GM12878 (cell line): ENCODE measurements at places on chromosomes 5 and 9.

- no peak overlapping the region for H3K27ac ChIP-seq
- H3K4me3 ChIP-seq: no peak overlapping the region
- H3K36me3 ChIP-seq: no peaks in the 10 kb centered on the region
- no peaks in the 10 kb centered on the region for H3K27me3 ChIP-seq
- H3K4me1 ChIP-seq: no peaks in the 10 kb centered on the region
Observed at GRCh38 chr5:71924980-71925379, 182.3 kb upstream of the MAP1B start.

DNA sequence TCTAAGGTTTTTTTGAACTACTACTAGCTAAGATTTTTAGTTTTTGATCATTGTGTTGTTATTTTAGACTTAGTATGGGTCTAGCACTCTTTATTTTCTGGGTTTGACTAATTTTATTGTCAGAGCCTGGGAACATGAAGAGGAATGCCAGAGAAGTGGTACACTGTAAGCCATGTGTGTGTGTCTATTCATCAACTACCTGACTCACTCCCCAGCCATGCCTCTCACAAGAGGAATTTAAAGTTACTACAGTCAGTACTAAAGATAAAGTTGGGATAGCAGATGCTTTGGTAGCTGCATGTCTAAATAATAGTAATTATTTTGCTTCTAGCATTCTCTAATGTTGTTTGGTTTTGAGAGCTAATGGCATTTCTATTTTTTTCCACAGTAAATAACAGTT is 264.8 kb downstream of the CSNK1G3 start:
- H3K27me3 ChIP-seq: no peaks in the 10 kb centered on the region
- H3K4me3 ChIP-seq: no peak overlapping the region
- H3K27ac ChIP-seq: no peak overlapping the region

GRCh38 chr5:166517976-166518375 is 1773.5 kb upstream of the WWC1 start:
- no peak for DNase-seq
- no peak overlapping the region for H3K27ac ChIP-seq
- no peaks in the 10 kb centered on the region for H3K36me3 ChIP-seq

DNA sequence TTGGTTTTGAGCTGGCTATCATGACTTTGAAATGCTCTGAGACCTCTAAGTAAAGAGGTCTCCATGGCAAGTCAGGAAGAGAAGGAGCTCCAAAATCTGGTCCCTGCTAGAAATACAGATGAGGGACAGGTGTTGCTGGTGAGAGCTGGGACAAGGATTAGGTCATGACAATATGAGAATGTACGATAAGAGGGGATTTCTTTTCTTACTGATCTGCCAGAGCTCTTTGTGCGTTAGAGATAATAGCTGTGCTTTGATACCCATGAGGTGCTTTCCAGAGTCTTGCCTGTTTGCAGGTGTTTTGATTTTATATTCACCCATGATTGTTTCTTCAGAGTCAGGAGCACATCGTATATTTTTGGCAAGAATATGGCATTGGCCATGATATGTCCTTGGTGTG is 56.5 kb downstream of the ANKRD33B start:
- H3K27ac ChIP-seq: peak overlapping the region; percentile 53
- peaks cover 26% of the 10 kb centered on the region; the same call in 1 of the 2 replicates for H3K36me3 ChIP-seq
- no peak for DNase-seq
- H3K4me3 ChIP-seq: no peak overlapping the region
- H3K4me1 ChIP-seq: peaks cover 13% of the 10 kb centered on the region

DNA sequence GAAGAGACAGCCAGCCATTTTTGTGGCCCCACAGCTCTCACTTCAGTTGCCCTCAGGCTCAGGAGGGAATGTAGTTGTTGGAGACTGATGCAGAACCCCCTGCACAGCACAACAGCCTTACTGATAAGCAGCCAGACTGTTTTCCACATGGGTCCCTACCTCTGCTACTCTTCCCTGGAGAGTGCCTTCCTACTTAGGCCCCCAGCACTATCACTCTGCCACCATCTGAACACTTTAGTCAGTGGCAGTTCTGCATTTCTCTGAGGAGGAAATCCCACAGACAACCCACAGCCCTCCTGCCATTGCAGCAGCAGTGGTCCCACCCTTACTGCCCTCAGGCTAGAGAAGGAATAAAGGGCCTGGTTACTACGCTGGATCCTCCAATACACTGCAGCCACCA is 61.8 kb upstream of the PTPRD start:
- DNase-seq: no peak
- H3K36me3 ChIP-seq: no peaks in the 10 kb centered on the region
- H3K27me3 ChIP-seq: no peaks in the 10 kb centered on the region

DNA sequence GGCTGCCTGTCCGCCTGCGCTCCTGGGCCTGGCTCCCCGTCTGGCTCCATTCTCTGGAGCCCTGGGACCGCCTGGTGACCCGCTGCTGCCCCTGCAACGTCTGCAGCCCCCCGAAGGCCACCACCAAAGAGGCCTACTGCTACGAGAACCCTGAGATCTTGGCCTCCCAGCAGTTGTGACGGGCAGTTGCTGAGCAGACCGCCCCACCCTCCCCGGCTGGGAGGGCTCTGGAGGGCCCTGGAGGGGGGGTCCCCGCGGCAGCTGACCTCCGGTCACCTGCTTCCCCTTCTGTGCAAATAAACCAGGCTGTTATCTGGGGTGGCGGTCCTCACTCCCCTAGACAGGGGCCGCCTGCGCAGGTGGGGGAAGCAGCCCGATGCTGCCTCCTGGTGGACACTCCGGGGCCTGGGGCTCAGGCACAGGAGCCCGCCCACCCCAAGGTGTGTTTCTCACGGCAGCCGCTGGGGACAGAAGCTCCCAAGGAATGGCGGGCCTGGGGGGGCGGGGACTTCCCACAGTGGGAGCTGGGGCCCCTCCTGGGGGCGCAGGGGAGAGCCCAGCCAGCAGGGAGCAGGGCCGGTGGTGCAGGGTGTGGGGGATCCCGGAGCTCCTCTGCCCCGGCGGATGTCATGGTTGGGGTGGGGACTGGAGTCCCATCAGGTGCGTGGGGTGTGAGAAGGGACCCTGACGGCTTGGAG is 4.7 kb upstream of the TUBB4B start:
- H3K36me3 ChIP-seq: no peaks in the 10 kb centered on the region
- peaks cover 26% of the 10 kb centered on the region for H3K4me1 ChIP-seq
- DNase-seq: no peak
- no peaks in the 10 kb centered on the region for H3K27me3 ChIP-seq

DNA sequence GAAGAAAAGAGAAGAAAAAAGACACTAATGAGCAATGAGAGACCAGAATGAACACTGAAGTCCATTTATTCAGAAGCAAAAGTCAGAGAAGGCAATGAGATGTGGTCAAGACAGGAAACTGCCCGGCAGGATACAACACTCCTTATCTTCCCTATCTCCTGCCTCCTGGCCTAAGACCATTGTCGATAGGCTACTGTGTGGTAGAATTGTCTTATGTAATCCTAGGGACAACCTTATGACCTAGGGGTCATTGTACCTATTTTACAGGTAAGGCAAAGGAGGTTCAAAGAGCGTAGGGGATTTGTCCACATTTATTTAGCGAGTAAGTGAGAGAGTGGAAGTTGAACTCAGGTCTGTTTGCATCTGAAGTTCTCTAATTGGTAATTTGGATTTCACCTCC is 63.0 kb upstream of the PTPN3 start:
- H3K4me1 ChIP-seq: no peaks in the 10 kb centered on the region
- no peak overlapping the region for H3K4me3 ChIP-seq
- H3K27me3 ChIP-seq: no peaks in the 10 kb centered on the region
- H3K27ac ChIP-seq: no peak overlapping the region
- no peak for DNase-seq

DNA sequence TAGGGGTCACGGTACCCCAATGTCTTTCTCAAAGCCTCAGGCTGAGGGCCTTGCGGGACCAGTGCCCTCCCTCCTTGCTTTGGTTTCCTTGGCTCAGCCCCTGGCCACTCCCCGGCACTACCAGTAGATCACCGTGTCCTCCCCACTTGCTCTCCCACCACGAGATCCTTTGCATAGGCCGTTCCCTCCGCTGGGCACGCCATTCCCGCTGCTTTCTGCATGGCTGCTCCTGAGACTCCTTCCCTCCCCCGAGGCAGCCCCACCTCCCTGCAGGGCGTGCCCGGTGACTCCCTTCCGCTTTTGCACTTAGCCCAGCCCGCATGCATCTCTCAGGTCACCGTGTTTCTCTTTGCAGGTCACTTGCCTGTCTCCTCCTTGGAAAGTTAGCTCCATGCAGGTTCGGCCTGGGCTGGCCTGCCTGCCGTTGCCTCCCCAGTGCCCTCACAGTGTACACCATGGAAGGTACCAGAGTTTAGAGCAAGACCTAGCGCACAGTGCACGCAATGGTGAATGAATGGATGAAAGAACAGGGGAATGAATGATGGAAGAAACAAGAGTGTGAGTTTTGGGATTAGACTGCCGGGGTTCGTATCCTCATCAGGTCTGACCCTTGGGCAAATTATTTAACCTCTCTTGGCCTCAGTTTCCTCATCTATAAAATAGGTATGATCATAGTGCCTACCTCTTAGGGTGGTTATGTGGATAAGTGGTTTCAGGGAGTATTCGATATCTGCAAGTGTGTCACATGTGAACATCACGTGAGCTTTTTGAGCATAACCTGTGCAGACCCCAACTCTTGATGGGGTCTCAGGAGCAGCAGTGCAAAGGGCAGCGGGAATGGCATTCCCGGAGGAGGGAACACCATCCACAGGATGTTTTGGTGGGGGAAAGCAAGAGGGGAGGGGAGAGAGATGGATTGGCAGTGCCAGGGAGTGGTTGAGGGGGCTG is 214.3 kb downstream of the C9orf50 start:
- no peak overlapping the region for H3K4me3 ChIP-seq
- H3K36me3 ChIP-seq: no peaks in the 10 kb centered on the region
- H3K4me1 ChIP-seq: no peaks in the 10 kb centered on the region
- no peak for DNase-seq

DNA sequence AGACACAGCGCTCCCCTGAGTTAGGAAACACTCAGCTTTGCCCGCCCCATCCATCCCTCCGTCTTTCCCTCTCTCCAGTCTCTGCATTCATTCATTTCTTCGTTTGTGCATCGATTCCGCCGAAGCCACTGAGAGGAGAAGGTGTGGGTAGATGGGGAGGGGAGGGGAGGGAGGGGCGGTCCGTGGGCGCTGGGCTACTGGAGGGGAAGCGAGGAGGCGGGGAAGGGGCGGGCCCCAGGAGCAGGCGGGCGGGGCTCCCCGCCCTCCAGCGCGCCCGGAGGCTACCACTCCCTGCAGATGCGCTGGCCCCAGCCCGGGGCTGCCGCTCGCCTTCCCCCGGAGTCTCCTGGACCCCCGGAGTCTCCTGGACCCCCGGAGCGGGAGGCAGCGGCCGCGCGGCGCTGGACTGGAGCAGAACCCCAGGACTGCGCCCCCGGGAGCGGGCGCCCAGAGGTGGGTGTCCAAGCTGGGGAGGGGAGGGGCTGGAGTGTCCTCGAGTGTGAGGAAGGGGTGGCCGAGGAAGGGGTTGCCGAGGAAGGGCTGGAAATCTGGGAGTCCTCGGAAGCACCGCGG is 159.5 kb downstream of the C9orf152 start:
- peak; percentile 56 for DNase-seq
- 0 out of 2 replicates have a peak, but pooled peaks cover 4% of the 10 kb centered on the region for H3K4me1 ChIP-seq
- H3K27ac ChIP-seq: peak overlapping the region; percentile 87
- H3K36me3 ChIP-seq: no peaks in the 10 kb centered on the region

GRCh38 chr5:137265457-137265856 is 233.7 kb downstream of the SPOCK1 start:
- H3K27me3 ChIP-seq: no peaks in the 10 kb centered on the region
- no peaks in the 10 kb centered on the region for H3K36me3 ChIP-seq
- DNase-seq: no peak
- H3K4me1 ChIP-seq: no peaks in the 10 kb centered on the region
- no peak overlapping the region for H3K4me3 ChIP-seq

- H3K27ac ChIP-seq: no peak overlapping the region
- DNase-seq: no peak
- H3K4me3 ChIP-seq: no peak overlapping the region
Observed at GRCh38 chr5:103476811-103477210, 85.8 kb downstream of the NUDT12 start.

DNA sequence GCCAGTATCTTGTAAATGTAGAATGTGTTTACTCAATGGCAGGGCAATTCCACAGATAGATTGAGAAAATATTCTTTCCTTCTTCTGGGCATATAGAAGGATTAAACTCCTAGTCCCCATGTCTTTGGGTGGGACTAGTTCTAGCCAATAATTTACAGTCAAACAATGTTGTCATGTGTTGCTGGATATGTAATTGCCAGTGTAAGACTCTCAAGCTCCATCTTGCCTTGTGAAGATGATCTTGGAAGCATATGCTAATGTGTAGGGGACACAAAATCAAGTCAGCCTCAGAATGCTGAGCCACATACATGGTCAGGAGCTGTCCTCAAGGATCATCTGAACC is 386.9 kb downstream of the CETN3 start:
- no peak overlapping the region for H3K4me3 ChIP-seq
- no peak overlapping the region for H3K27ac ChIP-seq
- H3K27me3 ChIP-seq: no peaks in the 10 kb centered on the region

- H3K27me3 ChIP-seq: no peaks in the 10 kb centered on the region
- H3K27ac ChIP-seq: no peak overlapping the region
Observed at GRCh38 chr9:98775831-98776441, 20.4 kb downstream of the ANKS6 start.

GRCh38 chr9:97554566-97555075 is 53.2 kb downstream of the TMOD1 start:
- no peak overlapping the region for H3K27ac ChIP-seq
- no peaks in the 10 kb centered on the region for H3K27me3 ChIP-seq
- peaks cover 6% of the 10 kb centered on the region for H3K36me3 ChIP-seq
- H3K4me3 ChIP-seq: no peak overlapping the region

- H3K4me3 ChIP-seq: peak overlapping the region; percentile 23; the same call in 1 of the 2 replicates
- no peak overlapping the region for H3K27ac ChIP-seq
- DNase-seq: no peak
- H3K36me3 ChIP-seq: no peaks in the 10 kb centered on the region
- peaks cover 6% of the 10 kb centered on the region; the same call in 1 of the 2 replicates for H3K27me3 ChIP-seq
- peaks cover 6% of the 10 kb centered on the region; the same call in 1 of the 2 replicates for H3K4me1 ChIP-seq
Observed at GRCh38 chr5:140145818-140146522, 20.2 kb downstream of the IGIP start.

- no peak overlapping the region for H3K4me3 ChIP-seq
- no peaks in the 10 kb centered on the region for H3K4me1 ChIP-seq
- H3K27me3 ChIP-seq: no peaks in the 10 kb centered on the region
- H3K36me3 ChIP-seq: no peaks in the 10 kb centered on the region
Observed at GRCh38 chr9:2889023-2889422, 45.1 kb upstream of the PUM3 start.

- DNase-seq: no peak
- no peaks in the 10 kb centered on the region; the same call in 1 of the 2 replicates for H3K36me3 ChIP-seq
Observed at GRCh38 chr9:108972626-108973209, 38.5 kb downstream of the ABITRAM start.
